ENCODE measurements at places on chromosomes 1 and 21.

- no peak for DNase-seq
These were observed 121.3 kb upstream of the JUN start for GRCh38 chr1:58905126-58905490.

DNA sequence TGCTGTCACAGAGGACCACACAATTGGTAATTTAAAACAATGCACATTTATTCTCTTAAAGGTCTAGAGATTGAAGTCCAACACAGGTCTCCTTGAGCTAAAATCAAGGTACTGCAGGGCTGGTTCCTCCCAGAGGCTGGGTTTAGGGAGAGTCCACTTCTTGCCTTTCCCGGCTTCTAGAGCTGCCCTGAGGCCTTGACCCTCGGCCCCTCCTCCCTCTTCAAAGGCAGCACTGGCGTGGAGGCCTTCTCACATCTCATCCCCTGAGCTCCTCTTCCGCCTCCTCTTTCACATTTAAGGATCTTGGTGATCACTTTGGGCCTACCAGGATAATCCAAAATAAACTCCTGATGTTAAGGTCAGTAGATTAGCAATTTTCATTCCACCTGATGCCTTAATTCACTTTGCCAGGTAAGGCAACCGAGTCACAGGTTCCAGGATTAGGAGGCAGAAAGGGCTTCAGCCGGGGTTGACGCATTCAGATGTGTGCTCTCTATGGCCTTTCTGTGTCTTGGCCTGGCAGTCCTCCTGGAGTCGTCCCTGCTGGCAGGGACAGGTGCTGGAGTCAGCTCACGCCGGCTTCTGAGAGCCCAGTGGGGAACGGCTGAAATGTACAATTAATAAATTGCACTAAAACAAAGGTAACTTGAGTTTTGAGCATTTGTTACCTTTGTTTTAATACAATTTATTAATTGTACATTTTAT is 61.2 kb upstream of the ABCG1 start:
- no peak for DNase-seq

DNA sequence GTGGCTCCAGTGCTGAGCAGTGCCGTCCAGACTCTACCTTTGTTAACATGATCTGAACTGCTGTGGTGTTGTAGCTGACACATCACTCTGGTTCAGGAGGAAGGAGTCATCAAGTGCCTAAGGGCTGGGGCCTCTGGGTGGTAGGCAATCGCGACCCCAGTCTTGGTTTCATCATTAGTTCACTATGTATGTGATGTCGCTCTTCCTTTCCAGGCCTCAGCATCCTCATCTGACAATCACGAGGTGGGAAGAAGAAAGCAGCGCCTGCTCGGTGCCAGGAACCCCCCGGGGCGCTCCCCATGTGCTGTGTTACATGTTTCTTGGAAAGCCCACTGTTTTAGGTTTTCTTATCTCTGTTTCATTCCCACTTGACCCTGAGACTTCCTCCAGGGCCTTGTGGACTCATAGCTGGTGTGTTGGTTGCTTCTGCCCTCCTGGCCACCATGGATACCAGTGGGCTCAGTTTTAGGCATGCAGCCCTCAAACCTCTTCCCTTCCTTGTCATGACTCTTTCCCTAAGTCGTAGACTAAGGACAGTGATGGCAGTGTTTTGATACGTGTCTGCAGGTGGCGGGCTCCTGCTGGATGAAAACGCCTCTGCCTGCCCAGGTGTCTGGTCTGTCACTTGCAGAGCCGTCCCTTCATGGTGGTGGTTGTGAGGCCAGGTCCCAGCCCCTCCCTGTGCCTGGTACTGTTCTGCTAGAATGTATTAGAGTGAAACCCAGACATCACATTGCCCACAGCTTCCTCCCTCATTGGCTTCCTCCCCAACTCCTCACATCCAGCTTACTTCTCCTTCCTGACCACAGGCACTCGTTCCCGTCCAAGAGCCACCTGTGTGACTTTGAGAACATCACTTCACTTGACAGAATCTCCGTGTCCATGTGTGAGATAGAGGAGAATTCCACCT is 17.2 kb upstream of the FOXO6 start:
- no peak for DNase-seq

GRCh38 chr1:165737196-165737595 is 31.5 kb downstream of the TMCO1 start:
- no peak for DNase-seq

GRCh38 chr1:114712977-114713376 is 3.6 kb downstream of the NRAS start:
- no peak for DNase-seq

GRCh38 chr1:222821239-222821638 is 6.4 kb downstream of the DISP1 start:
- DNase-seq = no peak

DNA sequence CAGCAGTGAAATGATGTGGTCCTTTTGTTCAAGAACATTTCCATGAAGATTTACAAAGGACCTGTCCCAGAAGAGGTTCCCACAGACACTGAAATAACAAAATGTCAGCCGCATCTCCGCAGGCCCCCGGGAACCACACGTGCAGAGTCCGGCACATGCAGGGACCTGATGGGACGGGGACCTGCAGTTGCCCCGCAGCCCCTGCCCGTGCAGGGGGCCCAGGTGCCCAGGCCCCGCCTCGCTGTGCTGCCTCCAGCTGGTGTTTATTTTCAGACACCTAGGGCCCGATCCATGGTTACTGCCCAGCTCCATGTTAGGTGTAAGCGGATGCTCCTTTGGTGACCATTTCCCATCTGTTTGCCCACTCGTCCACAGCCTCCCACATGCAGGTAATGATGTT is 149.3 kb upstream of the ARHGEF16 start:
- DNase-seq = no peak

DNA sequence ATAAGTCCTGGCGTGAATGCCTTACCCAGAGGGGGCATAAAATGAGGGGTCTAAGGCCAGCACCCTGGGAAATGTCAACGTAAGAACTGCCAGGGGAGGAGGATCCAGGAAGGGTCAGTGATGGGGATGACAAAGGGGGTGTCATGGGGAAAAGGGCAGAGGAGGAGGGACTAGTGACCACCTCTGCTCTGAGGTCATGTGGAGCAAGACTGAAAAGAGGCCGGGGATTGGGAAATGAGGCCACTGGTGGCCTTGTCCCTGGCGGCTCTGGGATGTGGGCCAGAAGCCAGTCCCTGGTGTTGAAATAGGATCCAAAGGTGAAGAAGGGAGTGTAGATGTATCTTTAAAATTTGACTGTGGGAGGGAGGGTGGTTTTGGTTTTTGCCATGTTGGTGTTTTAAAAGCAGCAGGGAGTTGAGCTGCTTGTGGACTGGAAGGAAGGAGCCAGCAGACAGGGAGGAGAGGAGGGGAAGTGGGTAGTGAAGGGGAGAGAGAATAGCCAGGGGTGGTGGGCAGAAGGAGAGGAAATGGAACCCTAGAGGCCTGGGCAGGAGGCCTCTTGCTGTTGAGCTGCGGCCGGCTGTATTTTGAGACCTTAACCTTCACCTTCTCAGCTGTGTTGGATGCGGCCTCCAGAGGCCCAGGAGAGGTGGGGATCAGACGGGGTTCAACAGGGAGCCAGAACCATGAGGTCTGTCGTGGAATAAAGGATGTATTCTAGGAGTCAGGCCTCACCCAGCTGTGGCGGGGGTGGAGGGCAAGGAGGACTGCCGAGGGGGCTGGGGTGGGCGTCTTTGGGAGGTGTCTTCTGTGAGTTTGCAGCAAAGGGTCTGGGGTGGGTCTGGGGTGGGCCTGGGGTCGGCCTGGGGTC is 92.5 kb downstream of the DHRS3 start:
- no peak for DNase-seq

GRCh38 chr1:165896277-165896676 is 68.9 kb downstream of the UCK2 start:
- no peak for DNase-seq

DNA sequence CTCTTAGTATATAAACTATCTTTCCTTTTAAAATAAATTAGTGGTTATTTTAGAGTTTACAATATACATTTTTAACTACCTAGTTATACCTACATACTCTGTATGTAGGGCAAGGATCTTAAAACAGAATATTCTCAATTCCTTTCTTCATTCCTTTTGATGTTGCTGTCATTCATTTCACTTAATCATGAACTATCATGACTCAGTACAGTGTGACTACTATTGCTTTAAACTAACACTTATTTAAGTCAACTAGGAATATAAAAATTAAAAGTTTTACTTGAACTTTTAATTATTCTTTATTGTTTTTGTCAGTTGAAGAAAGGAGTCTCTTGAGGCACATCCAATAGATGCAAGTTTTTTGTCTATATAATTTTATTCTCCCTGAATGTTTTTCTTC is 726.4 kb downstream of the BRINP3 start:
- DNase-seq = no peak

GRCh38 chr1:178536844-178537371 is 24.0 kb downstream of the TEX35 start:
- no peak for DNase-seq

GRCh38 chr1:207463021-207463420 is 8.9 kb downstream of the CR2 start:
- DNase-seq = no peak

All from esophagus squamous epithelium (tissue), 5 donors.